ENCODE measurements at places on chromosomes 6 and 20.

DNA sequence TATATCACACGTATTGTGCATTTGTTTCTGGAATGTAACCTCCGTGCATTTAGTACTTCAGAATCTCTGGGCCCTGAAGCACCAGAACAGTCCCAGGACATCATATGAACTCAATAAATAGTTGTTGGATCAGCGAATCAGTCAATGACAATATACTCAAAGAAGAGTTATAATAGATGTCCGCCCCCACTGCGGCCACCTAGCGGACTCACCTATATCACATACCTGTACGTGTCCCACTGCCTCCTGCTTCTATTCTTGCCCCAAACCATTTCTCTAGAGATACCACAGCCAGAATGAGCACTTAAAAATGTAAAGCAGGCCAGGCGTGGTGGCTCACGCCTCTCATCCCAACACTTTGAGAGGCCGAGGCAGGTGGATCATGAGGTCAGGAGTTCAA is 73.9 kb downstream of the DCDC2 start:
- no peak for DNase-seq

GRCh38 chr6:90109141-90109540 is 187.5 kb downstream of the BACH2 start:
- no peak for DNase-seq

DNA sequence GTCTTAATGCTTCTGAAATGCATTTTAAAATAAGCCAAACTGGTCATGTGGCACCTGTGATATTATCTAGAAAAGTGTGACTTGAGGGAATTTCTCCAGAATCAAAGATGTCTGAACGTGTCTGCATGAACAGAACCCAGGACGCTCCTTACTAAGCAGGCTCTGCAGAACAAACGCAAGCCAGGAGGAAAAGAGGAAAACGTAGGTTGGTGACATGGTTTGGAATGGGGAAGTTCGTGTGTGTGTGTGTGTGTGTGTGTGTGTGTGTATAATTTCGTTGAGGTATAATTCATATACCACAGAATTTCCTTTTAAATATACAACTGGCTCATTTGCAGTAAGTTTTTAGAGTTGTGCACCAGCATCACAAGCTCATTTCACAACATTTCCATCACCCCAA is 200.5 kb upstream of the FOXQ1 start:
- DNase-seq = no peak

GRCh38 chr20:10971096-10971495 is 297.3 kb upstream of the JAG1 start:
- no peak for DNase-seq

- no peak for DNase-seq
Measured at GRCh38 chr6:106070636-106071035, 15.5 kb upstream of the PRDM1 start.

DNA sequence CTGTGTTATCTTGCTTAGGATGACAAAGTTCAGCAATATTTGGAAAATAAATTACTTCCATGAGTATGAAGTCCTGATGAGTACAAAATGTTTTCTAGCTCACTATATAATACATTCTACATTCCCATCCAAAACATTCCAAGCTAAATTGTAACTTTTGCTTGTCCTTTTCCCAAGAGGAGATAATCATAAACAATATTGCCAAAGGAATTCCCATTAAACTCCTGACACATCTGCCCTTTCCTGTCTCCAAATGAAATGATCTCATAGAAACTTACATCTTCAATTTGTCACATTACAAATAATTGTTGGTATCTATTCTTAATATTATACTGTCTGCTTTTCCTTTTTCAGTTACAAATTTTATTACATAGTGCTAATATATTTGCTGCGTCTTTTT is 20.4 kb upstream of the SENP6 start:
- DNase-seq = no peak

DNA sequence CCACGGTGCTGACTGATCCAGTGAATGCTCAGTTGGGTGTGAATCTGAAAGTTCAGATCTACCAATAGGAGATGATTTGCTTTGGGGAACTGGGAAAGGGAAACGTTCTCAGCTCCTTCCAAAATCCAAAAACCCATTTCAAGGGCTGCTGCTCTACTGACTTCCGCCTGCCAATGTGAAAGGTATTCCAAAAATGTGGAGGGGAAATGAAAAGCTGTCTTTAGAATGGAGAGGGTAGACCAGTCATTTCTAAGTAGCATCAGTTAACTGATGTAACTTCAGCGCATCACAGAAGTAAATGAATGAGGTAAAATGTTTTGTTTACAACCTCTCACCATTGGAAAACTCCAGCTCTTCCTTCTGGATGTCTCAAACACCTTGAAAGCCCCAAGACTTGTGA is 19.6 kb upstream of the EYA2 start:
- DNase-seq = no peak

- DNase-seq = no peak
Measured at GRCh38 chr6:133584823-133585222, 304.1 kb upstream of the TCF21 start.

DNA sequence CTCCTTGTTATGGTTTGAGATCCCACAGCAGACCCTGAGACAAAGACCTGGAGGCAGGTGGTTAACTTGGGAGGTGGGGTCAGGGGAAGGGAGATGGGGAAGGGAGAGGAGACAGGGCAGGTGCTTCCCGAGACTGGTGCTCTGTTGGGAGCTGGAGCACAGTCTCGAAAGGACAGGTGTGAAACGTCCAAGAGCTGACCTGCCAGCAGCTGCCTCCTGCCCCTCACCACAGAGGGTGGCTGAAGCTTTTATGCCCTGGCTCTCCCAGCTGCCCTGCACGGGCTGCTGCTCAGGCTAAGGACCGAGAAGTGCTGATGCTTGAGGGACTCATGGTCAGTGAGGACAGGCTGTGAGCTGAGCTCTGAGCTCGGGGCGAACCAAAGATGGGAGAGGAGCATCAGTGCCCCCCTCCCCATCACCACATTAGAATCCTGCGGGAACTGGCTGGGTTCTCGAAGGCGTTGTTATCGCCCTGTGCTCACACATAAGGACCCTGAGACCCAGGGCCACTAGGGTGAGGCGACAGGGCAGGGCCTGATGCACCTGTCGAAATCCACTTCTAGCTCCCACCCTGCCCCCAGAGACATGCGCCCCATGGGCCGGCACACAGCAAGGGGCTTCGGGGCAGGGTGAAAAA is 25.3 kb upstream of the CD93 start:
- DNase-seq = no peak

DNA sequence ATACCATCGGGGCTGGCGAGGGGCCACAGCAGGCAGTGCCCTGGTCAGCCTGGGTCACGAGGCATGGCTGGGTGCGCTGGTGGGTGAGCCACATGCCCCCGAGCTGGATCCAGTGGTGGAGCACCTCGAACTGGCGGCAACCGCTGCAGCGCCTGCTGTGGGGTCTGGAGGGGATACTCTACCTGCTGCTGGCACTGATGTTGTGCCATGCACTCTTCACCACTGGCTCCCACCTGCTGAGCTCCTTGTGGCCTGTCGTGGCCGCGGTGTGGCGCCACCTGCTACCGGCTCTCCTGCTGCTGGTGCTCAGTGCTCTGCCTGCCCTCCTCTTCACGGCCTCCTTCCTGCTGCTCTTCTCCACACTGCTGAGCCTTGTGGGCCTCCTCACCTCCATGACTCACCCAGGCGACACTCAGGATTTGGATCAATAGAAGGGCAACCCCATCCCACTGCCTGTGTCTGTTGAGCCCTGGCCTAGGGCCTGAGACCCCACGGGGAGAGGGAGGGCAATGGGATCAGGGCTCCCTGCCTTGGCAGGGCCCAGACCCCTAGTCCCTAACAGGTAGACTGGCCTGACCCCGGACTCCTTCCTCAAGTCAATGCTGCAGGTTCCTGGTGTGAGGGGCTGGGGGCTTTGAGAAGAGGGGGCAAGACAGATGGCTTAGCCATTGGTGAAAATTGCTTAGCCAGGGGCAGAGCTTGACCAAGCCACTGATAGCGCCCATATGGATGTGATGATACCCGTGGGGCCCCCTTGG is 598 bp downstream of the TMEM239 start:
- no peak for DNase-seq
